ENCODE measurements at places on chromosomes 7 and 10. TPM values are rescaled to one million over a fixed set of nuclear protein-coding genes. Genes with fewer than 3 reads are reported as not detected.
A peak's percentile ranks its signal among the peaks of the same experiment; 100 is the strongest.

The CALCR gene
- total RNA-seq, result 1.2 TPM

DNA sequence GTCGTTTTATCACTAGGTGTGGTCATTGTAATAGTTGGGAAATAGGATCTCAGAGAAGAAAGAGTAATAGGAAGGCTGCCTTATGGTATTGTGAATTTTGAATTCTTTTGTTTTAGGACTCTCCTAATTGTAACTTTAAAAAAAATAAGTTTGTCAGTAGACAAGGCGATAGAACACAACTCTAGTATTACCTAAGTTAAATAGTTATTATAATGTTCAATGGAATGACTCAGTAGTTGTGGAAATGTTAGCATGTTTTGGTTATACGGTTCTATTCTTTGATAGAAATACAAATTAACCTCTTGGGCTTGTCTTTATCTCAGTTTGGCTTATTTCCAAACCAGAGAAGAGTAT is 1.4 kb downstream of the DNAH11 start:
- H3K27me3 ChIP-seq, result peaks cover 32% of the 10 kb centered on the region
- DNase-seq, result no peak
- H3K36me3 ChIP-seq, result no peaks in the 10 kb centered on the region
- H3K4me1 ChIP-seq, result peaks cover 45% of the 10 kb centered on the region

The PLEKHA1 gene
- total RNA-seq, result 34.6 TPM

The TAS2R4 gene
- total RNA-seq, result 1.1 TPM

GRCh38 chr7:134660961-134661376 is 14.3 kb downstream of the BPGM start:
- H3K4me1 ChIP-seq, result peaks cover 14% of the 10 kb centered on the region
- DNase-seq, result no peak
- H3K4me3 ChIP-seq, result no peak overlapping the region
- H3K27me3 ChIP-seq, result no peaks in the 10 kb centered on the region
- H3K27ac ChIP-seq, result no peak overlapping the region
- peaks cover 3% of the 10 kb centered on the region for H3K36me3 ChIP-seq

DNA sequence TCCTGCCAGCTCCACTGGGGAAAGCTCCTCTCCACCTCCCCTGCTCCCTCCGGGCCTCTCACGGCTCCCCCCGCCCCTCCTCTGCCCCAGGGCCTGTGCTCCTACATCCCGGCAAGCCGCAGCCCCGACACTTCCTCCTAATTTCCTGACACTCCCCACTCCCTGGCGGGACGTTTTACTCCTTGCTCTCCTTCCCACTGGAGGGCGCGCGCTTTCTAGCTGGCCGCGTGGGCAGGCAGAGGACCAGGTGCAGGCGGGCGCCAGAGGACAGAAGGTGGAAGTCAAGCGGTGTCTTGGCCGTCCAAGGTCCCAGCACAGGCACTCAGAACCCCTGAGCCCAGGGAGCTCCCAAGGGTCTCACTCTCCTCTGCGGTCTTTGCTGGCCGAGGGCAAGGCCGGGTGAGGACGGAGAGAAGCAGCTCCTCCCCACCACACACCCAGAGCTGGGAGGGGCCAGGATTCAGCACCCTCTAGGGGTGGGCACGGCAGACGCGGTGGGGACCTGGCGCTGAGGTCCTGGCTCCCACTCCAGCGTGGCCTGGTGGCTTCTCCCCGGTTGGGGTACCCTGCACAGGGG is 19.1 kb downstream of the ADAM8 start:
- peaks cover 3% of the 10 kb centered on the region for H3K27me3 ChIP-seq
- DNase-seq, result peak; percentile 69

The TFEC gene
- 0.17 TPM for total RNA-seq

The OR2A12 gene
- total RNA-seq, result not detected

All from WTC11 (cell line).